Activated naive CD8-positive, alpha-beta T cell treated with anti-CD3 and anti-CD28 coated beads, Interleukin-2, amount 10 ng/mL, durations not matched to agents 7 days and 5 days (primary cell): ENCODE measurements at places on chromosomes 4 and X. TPM values are rescaled to one million over a fixed set of nuclear protein-coding genes. Genes with fewer than 3 reads are reported as not detected.

DNA sequence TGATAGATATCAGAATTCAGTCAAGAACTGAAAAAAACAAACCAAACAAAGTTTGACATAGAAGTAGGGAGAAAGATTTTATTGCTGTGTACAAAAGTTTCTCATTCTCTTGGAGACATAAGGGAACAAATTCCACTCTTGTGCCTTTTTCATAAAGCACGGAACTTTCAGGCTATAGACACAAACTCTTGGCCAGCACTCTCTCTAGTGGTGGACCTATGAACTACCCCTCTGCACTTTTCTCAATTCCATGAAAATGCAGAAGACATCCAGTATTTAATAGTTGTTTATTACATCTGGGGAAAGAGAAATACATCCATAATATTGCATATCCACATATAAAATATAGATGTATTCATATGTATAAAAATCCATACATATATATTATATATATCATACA lies 291.6 kb upstream of the HS3ST1 start:
- no peak for DNase-seq
- no peak overlapping the region for H3K27ac ChIP-seq
- peaks cover 2% of the 10 kb centered on the region for H3K27me3 ChIP-seq
- H3K4me3 ChIP-seq = no peak overlapping the region
- H3K36me3 ChIP-seq = no peaks in the 10 kb centered on the region

DNA sequence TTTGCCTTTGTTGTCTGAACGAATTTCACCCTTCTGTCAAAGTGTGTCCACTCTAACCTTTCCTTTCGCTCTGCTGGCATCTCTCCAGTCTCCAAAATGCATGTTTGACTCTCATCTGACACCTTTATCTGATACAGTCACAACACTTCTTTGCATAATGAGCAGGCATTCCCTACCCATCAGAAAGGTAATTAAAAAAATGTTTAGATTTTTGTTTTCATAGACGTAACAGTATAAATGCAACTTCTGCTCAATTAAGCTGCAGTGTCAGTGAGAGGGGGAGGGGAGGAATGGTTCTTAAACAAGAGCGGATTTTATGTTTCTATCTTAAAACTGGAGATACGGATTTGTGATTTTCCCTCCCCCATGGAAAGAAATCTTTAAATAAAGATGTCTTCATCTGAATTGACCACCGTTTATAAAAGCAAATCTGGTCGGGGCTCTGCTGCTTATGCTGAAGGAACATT lies 70.2 kb downstream of the CXXC4 start:
- H3K27me3 ChIP-seq = no peaks in the 10 kb centered on the region
- no peaks in the 10 kb centered on the region for H3K36me3 ChIP-seq
- no peak for DNase-seq
- H3K4me3 ChIP-seq = no peak overlapping the region

DNA sequence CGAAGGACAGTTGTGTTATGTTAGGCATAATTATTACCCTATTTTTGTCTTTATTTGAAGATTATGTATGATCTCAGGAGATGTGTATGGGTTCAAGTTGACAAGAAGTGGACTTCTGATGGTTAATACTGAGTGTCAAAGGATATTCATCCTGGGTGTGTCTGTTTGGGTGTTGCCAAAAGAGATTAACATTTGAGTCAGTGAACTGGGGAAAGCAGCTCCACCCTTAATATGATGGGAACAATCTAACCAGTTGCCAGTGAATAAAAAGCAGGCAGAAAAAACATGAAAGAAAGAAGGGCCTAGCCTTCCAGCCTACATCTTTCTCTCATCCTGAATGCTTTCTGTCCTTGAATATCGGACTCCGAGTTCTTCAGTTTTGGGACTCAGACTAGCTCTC lies 332.6 kb downstream of the DTHD1 start:
- H3K4me1 ChIP-seq = no peaks in the 10 kb centered on the region
- no peak for DNase-seq
- no peak overlapping the region for H3K4me3 ChIP-seq
- no peaks in the 10 kb centered on the region for H3K27me3 ChIP-seq

USP17L30 gene
- total RNA-seq = not detected

- no peaks in the 10 kb centered on the region for H3K27me3 ChIP-seq
- H3K4me1 ChIP-seq = no peaks in the 10 kb centered on the region
- no peak overlapping the region for H3K4me3 ChIP-seq
- no peak overlapping the region for H3K27ac ChIP-seq
- H3K36me3 ChIP-seq = peaks cover 14% of the 10 kb centered on the region
- no peak for DNase-seq
These were observed 99.2 kb downstream of the JADE1 start for GRCh38 chr4:128908735-128909134.

CITED1 gene
- not detected for total RNA-seq

APBB2 gene
- total RNA-seq = 0.96 TPM

GRCh38 chrX:102067966-102068723 lies 57.3 kb upstream of the TCEAL2 start:
- no peaks in the 10 kb centered on the region for H3K36me3 ChIP-seq
- no peak overlapping the region for H3K4me3 ChIP-seq
- peaks cover 3% of the 10 kb centered on the region for H3K27me3 ChIP-seq
- no peak for DNase-seq
- H3K4me1 ChIP-seq = no peaks in the 10 kb centered on the region

- peaks cover 3% of the 10 kb centered on the region for H3K27me3 ChIP-seq
- no peaks in the 10 kb centered on the region for H3K4me1 ChIP-seq
- DNase-seq = no peak
- no peaks in the 10 kb centered on the region for H3K36me3 ChIP-seq
These were observed 15.2 kb upstream of the GPC3 start for GRCh38 chrX:134000260-134001245.
